ENCODE measurements at places on chromosomes 12 and 14.

DNA sequence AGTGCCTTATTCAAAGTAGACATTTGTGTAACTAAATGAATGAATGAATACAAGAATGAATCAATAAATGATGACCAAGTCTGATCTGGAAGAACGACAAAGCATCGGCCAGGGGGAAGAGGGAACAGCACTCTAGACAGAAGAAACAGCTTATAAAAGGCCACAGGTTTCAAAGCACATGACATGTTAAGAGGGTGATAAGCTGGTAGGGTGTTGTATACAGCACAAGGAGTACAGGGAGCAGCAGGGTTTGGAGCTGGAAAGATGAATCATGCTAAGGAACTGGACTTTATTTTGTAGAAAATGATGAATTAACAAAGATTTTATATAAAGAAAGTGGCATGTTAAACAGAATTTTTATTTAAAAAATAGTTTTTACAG, 302.5 kb downstream of the NUAK1 start:
- DNase-seq: no peak

DNA sequence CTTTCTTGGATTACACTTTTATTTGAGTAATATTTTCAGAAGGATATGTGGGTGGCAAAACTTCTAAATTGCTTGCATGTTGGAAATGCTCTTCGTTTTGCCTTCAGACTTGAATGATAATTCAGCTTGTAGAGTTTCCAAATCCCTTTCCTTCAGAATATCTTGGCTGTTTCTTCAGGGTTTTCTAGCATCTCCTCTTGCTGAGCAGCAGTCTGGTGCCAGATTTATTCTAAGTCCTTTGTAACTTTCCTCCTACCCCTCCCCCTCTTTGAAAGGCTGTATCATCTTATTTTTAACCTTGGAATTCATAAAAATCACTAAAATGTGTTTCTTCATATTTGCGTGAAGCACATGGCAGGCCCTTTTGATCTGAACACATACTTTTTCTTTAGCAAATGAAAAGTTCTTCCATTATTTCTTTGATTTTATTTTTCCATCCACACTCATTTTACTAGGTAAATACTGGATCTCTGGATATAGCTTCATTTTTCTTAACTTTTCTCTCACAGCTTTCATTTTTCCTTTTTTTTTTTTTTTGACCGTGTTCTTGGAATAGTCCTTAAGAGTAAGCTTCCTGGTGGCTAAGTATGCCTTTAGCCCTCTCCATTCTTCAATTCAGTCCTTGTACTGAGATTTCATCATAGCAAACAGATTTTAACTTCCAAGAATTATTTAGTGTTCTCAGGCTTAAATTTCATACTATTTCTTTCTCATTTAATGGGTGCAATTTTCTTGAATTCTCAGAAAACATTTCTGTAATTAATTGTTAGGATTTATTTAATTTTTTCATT, 102.0 kb downstream of the SLC38A4 start:
- no peak for DNase-seq

- no peak for DNase-seq
These were observed 160.1 kb downstream of the EPS8 start for GRCh38 chr12:15629108-15629507.

DNA sequence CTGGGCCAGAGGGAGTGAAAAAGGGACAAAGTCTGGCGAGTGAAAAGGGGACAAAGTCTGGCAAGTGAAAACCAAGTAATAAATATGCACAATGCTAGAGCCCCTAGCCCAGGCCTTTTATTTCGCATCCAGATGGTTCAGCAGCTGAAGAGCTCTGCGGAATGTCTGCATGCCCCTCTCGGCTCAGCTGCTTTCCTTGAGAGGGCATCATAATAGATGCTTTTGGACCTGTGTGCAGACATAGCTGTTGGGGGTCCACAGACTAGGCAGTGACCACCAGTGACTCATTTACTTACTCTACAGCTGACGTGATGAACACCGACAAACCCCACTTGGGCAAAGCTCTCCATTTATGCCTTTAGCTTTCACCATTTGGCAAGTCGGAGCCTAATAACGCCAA, 4.3 kb downstream of the NIN start:
- no peak for DNase-seq

DNA sequence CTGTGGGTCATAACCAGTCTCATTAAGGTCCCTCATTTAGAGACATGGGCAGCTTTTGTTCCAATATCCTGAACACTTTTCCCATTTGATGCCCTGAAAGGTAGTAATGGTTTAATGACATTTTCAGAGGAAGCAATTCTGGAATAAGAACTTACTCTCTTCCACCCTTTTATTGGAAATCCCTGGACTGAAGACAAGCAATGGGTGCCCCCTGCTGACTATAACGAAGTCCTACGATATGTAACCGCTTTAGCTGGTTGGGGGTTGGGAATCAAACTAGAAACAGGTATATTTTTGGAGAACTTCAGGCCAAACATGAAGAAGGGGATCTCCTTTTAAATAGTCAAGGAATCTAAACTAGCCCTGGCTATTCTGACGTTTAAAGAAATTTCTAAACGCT, 20.5 kb downstream of the SARNP start:
- DNase-seq: no peak

DNA sequence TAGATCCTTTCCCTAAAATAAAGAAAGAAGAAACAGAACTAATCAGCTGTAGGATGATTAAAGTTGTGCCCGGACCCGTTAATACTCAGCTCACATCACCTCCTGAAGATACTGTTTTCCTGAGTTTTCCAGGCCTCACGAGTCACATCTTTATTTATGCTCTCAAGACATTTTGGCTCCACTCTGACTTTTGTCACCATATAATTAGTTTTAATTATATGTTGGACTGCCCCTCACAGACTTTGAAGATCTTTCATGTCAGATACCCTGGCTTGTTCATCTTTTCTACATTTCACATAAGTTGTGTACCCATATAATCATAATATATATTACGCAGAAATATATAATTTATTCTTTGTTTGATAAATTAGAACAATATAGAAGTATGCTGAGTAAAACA, 87.4 kb downstream of the HCAR2 start:
- DNase-seq: no peak
